NCI-H460 (cell line): ENCODE measurements at places on chromosomes 2 and 18.

- no peak for DNase-seq
Observed at GRCh38 chr2:54895730-54896129, 154.5 kb downstream of the RTN4 start.

- no peak for DNase-seq
Observed at GRCh38 chr2:129009555-129010146, 691.0 kb upstream of the HS6ST1 start.

- DNase-seq: no peak
Observed at GRCh38 chr2:94876523-94876863, 5.3 kb downstream of the TEKT4 start.

DNA sequence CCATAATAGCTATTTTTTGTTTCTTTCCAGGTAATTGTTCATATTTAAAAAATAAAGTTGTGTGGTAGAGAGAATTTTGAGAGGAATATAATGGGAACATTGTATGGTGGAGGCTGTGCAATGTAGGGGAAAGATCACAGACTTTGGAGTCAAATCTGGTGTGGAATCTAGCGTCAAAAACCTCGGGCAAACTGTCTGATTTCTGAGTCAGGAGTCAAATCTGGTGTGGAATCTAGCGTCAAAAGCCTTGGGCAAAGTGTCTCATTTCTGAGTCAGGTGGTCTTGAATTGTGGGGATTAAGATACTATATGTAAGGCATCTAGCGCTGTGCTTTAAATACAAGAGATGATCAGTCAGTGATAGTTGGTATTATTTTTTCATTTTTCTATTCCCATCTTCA is 5.1 kb downstream of the PTPN4 start:
- no peak for DNase-seq

DNA sequence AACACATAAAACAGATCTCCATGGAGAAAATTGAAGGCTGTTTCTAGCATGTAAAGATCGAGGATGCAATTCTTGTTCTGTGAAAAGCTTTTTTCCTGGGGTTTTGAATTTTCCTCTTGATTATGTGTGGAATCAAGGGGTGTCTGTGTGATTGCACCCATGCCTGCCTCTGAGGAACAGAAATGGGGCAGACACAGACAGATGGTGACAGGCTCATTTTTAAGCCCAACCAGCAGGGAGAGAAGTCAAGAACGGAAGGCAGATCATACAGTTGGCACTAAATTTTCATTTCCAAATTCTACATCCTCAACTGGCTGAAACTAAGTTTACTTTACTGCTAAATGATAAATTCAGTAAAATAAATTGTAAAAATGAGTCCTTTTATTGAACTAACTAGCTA is 1037.7 kb upstream of the KLHL29 start:
- no peak for DNase-seq
